Progenitor cell of endocrine pancreas (in vitro differentiated cells): ENCODE measurements at places on chromosomes 6 and 20. TPM values are rescaled to one million over a fixed set of nuclear protein-coding genes. Genes with fewer than 3 reads are reported as not detected.

DNA sequence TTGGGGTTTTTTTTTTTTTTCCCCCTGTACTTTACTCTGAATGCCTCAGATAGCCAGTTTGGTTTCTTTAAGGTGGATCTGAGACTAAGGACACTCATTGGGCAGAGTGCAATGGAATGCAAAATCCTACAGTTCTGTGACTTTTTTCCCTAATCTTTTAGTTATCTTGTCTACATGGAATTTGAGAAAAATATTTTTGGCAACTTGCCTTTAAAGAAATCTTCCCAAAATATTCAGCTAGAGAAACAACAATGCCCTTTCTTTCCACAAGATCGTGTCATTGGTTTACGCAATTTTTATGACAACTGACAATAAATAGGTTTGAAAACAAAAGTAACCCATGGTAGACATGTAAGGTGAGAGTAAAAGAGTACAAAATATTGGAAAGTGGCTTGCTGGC is 171.7 kb upstream of the LAMP5 start:
- DNase-seq, result no peak

ARHGAP18 gene
- total RNA-seq, result 24.9 and 26.9 TPM in 2 replicates

DNA sequence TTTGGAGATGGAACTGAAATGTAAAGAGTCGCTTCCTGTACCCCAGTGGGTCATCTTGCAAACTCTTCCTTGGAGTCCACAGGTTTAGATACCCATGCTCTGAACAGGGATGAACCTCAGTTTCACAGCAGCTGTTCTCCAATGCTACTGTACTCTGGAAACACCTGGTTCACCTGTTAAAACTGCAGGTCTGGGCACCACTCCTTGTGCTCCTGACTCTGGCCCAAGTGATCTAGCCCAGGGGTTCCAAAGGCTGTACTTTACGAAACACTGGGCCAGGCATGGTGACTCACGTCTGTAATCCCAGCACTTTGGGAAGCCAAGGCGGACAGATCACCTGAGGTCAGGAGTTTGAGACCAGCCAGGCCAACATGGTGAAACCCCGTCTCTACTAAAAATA is 102.1 kb downstream of the ATP9A start:
- DNase-seq, result no peak

C4B gene
- total RNA-seq, result 6.6 and 8.4 TPM in 2 replicates

- DNase-seq, result no peak
These were observed 2.2 kb upstream of the RRBP1 start for GRCh38 chr20:17684077-17684888.

- DNase-seq, result peak; percentile 20
These were observed 862 bp upstream of the SOBP start for GRCh38 chr6:107488875-107489635.

LIME1 gene
- 17.2 and 21.0 TPM in 2 replicates for total RNA-seq

OPRL1 gene
- total RNA-seq, result 1.5 TPM in 2 replicates

GRCh38 chr6:166440106-166440505 is 57.4 kb upstream of the MPC1 start:
- no peak for DNase-seq

- DNase-seq, result no peak
These were observed 268.0 kb downstream of the TFAP2A start for GRCh38 chr6:10146715-10147451.

DNA sequence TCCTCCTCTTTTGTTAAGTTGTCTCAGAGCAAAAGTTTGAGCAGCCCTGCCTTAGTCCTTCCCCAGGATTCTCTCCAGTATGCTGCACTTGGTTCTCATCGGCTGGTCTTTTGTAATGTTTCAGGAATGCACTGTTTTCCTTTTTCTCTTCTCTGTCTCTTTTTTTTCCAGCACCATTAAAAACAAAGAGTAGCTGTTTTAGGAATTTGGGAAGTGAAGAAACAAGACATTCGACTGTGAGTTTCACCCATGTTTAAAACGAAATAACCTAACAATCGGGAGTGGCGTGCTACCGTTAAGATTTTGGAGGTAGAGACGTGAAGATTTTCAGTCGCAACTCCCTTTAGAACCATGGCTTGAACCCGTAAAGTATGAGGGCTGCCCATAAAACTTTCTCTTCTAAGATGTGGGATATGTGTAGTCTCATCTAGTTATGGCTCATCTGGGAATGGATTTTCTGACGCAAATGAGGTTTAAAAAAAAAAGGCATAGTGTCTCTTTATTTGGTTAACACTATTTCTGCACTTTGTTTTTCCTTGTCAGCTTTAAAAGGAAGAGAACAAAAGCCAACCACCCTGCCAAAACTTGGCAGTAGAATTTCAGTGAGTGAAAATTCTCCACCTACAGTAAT is 35.9 kb upstream of the RAB23 start:
- DNase-seq, result no peak

DNA sequence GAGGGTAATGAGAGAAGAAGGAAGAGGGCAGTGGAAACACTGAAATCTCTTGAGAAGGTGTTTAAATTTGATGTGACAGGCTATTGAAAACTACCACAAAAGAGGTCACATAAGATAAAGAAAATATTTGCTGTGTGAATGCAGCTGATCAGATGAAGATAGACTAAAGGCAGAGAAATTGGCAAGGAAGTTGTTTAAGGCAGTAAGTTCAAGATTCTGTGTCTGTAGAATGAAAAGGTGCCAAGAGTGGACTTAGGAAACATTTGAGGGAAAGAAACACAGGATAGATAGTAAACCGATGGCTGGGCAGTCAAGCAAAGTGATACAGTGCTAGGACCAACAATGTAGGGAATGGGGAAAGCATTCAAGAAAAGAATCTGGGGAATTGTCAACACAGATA is 332.3 kb upstream of the MARCKS start:
- no peak for DNase-seq

LY6G6F gene
- not detected in 2 replicates for total RNA-seq

C20orf141 gene
- total RNA-seq, result not detected in 2 replicates

- DNase-seq, result no peak
These were observed 9.8 kb upstream of the ZFP64 start for GRCh38 chr20:52201395-52201794.

DNA sequence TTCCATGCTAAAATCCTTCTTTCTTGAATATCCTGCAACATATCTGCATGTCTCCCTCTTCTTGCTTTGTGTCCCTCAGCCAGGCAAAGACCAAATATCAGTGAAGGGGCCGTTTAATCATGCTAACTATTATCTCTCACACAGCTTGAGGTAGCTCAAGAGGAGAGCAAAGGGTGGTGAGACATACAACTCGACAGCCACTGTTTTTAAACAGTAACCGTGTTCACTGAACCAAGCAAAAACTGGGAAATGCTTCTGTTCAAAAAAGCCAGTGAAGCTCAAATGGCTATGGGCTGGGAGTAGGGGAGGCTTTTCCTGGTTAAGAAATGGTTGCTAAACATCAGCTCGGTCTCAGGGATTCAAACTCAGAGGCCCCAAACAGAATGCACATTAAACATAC is 83.4 kb downstream of the MAP7 start:
- no peak for DNase-seq

BPIFB4 gene
- total RNA-seq, result not detected in 2 replicates

DNA sequence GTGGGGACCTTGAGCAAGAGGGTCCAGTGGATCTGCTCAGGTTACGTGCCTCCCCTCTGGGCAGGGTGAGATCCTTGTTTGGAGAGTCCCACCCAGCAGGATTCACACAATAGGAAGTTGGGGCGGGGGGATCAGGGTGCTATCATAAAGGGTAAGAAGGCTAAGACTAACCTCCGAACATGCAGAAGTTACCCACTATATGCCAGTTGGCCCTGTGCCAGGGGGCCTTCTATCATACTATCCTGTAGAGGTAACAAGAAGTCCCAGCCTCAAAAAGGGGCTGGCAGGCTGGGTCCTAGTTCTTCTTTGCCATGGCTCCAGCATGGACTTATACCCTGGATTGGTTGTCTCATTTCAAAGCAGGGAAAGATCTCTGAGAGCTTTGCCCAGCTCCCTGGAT is 94.1 kb downstream of the CDH26 start:
- no peak for DNase-seq

DNA sequence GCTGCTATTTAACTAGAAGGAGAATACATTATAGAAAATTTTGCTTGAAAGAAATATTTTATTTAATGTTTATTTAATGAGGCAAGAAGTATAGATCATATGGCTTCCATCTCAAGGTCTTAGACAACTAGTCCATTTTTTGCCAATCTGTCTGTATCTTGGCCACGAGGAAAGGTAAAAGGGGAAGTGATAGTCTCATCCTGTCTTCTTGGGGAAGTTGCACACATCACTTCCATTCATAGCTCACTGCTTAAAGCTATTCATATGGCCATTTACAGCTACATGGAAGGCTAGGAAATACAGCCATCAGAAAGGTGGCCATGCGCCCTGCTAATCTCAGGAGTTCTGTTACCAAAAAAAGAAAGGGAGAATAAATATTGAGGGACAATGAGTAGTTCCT is 50.8 kb downstream of the METTL24 start:
- no peak for DNase-seq

- DNase-seq, result no peak
These were observed 142.1 kb downstream of the MYB start for GRCh38 chr6:135323202-135323668.

DNA sequence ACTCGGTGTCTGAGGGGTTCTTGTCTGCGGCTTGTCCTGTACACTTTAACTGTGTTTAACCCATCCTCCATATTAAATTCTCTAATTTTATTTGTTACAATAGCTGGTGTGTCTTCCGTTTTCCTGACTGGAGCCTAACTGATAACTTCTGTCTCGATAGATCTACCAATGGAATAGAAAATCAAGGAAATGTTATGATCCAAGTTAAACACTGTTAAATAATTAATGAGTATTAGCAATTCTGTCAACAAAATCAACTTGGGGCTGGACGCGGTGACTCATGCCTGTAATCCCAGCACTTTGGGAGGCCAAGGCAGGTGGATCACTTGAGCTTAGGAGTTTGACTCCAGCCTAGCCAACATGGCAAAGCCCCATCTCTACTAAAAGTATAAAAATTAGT is 81.7 kb downstream of the DNAH8 start:
- DNase-seq, result no peak

PLEKHG1 gene
- 38.8 and 42.2 TPM in 2 replicates for total RNA-seq

DNA sequence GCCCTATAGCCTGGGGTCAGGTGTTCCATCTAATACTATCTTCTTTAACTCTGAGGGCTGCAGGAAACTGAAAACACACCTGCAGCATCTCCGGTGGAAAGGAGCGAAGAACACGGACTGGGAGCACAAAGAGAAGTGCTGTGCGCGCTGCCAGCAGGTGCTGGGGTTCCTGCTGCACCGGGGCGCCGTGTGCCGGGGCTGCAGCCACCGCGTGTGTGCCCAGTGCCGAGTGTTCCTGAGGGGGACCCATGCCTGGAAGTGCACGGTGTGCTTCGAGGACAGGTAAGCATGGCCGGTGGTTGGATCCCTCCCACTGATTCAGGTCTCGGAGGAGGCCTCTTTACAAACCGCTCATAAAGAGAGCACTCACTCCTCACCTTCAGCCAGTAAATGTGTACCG is 15.5 kb downstream of the SYTL3 start:
- no peak for DNase-seq

NT5E gene
- total RNA-seq, result 31.9 and 38.2 TPM in 2 replicates

ZC2HC1B gene
- not detected in 2 replicates for total RNA-seq

NEURL2 gene
- 6.3 and 8.4 TPM in 2 replicates for total RNA-seq

SMPDL3A gene
- 8.6 and 11.0 TPM in 2 replicates for total RNA-seq

DNA sequence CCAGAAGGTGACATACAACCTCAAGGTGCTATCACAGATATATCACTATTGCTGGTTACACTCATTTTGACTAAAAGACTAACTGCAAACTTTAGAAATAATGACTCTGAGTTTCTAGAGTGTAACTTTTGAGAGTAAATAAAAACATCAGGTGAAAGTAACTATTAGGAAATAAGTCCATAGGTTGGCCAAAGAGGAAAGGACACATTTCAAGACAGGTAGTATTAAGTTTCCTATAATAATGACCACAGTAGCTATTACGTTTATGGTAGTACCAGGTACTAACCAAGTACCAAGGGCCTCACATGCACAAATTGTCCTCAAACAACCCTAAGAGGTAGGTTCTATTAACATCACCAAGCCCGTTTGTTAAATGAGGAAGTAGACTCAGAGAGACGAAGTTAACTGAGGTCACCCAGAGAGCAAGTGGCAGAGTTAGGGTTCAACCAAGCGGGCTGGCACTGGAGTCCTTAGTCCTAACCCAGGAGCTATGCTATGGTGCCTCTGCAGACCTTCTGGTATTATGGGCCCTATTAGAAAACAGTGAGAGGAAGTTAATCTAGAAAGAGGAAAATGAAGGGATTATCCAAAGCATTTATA is 36.8 kb downstream of the HEBP2 start:
- DNase-seq, result no peak
